ENCODE measurements at places on chromosomes 12 and 14.
A peak's percentile ranks its signal among the peaks of the same experiment; 100 is the strongest.

DNA sequence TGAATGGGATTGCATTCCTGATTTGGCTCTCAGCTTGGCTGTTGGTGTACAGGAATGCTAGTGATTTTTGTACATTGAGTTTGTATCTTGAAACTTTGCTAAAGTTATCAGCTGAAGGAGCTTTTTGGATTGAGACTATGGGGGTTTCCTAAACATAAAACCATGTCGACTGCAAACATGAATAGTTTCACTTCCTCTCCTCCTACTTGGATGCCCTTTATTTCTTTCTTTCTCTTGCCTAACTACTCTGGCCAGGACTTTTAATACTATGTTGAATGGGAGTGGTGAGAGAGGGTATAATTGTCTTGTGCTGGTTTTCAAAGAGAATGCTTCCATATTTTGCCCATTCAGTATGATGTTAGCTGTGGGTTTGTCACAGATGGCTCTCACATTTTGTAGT lies 141.5 kb downstream of the CEP83 start:
- no peak for DNase-seq

GRCh38 chr14:75977582-75977943 lies 4.2 kb downstream of the TGFB3 start:
- DNase-seq = no peak

- DNase-seq = no peak
Measured at GRCh38 chr14:53367644-53368026, 214.5 kb upstream of the DDHD1 start.

DNA sequence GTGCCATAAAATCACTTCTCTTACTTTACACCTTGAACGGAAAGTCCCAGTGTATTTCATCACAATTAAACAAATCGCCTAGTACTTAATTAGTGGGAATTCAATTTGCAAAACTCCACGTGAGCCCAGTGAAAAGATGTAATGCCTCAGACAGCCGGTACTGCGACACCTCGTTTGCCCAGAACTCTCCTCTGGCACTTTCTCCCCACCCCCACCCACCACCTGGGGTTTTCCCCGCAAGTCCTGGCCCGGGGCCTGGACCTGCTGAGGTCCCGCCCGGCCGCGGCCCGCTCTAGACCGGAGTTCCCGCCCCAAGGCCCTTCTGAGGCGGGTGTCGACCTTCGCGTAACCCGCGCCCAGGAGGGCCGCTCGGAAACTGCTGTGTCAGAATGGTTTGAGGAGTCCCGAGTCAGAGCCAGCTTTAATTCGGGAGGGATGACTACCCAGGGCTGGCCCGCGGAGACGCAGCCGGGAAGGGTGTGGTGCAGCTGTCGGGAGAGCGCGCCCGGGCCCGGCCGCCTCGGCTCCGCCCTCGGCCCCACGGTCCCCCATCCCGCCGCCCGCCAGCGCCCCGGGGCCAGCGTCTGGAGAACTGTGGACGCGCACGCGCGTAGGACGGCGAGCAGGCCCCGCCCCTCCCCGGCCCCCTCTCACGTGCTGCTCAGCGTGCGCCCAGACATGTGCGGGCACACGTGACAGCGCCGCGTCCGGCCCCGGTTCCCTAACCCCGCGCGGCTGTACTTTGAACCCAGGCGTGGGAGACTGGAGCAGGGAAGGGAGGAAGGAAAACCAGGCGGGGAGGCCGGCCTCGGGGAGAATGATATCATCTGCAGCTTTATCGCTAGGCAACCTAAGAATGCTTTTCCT lies 10.8 kb downstream of the BHLHE41 start:
- peak; percentile 58 for DNase-seq

GRCh38 chr12:111635524-111635923 lies 36.4 kb upstream of the ATXN2 start:
- no peak for DNase-seq

DNA sequence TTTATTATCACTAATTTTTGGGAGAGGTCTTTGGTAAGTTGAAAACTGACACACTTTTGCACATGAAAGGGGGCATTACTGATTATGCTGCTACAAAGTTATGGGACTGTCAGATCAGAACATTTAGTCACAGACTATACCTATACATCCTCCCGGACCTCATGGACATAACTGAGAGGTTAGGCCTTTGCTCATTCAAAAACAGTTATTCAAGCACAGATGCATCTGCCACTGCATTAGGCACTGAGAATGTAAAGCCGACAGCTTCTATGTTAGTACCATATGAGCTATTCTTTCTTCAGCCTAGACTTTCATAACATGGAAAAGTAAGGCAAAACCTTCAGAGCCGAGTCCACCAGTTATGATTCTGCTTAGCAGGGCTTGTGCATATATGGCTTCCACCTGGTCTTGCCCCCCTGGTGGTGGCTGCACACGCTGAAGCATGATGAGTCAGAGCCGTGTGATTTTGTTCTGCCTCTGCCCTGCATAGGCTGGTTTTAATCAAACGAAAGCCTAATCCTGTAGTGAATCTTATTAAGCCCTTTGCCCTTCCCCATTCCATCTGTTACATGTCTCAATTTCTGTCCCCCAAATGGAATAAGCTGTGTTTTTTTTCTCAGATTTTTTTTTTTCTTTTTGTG lies 21.8 kb upstream of the RNU6-8 start:
- DNase-seq = no peak

- DNase-seq = no peak
Measured at GRCh38 chr14:22846811-22847307, 10.5 kb downstream of the MMP14 start.

DNA sequence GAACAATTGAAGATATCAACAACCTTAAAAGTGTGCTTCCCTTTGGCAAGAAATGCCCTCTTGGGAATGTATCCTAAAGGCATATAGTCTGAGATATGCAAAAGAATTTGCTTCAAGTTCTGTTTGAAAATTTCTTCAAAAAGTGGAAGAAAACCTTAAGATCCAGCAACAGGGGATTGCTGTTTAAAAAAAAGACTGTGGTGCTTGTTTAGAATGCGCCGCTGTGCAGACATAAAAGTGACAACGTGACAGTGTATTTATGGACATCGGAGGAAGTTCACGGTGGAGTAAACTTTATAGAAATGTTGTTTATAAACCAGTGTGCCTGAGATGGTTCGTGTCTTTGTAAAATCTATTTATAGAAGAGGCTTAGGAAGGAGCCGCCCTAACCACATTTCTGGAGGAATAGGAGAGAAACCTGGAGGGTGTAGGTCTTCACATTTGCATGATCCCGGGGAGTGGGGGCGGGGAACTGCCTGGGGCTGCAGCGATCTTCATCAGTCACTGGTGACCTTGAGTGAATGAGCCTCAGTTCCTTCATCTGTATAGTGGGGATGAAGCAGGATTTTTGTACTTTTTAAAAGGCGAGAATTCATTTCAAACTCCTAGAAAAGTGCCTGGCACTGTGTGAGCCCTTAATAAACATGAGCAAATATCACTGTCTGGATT lies 27.5 kb downstream of the ADGRD1 start:
- DNase-seq = no peak

DNA sequence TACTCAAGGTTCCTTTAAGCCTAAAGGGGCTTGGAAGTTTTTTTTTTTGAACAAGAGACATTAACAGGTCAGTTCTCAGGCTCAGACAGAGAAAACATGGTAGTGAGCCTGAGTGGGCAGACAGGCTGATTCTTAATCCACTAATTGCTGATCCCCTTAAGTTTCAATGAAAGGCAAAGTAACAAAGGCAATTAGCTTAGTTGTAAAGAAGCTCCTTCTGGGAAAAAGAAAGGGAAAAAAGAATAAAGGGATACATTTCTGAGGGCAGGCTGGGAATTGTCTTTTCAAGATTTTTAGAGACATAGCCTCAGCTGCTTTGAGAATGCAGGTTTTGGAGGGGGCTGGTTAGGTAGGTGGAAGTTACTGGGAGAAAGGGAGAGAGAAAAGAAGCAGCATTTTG lies 133.8 kb downstream of the CFAP54 start:
- no peak for DNase-seq

GRCh38 chr14:72315714-72316113 lies 383.5 kb downstream of the RGS6 start:
- DNase-seq = no peak

GRCh38 chr12:100867639-100868393 lies 73.2 kb downstream of the ANO4 start:
- no peak for DNase-seq

DNA sequence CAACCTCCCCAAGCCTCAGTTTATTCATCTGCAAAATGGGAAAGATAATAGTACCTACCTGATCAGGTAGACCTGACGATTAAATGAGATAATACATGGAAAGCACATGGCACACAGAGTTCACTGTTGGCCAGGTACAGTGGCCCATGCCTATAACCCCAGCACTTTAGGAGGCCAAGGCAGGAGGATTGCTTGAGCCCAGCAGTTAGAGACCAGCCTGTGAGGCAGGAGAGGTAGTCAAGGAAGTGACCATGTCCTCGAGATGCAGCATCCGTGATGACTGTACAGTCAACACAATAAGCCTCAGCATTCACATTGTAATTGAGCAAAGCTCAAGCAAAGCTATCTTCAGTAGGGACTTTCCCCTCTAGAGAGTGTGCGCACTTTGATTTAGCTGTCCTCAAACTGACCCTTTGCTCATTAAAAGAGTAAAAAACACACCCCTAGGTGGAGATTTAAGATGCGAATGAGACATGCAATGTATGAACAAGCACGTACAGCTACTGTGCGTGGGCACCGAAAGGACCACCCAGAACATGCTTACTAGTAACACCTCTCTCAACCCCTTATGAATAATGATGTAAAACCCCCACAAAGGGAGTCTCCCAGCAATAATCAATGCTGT lies 9.9 kb downstream of the ISCU start:
- DNase-seq = no peak

DNA sequence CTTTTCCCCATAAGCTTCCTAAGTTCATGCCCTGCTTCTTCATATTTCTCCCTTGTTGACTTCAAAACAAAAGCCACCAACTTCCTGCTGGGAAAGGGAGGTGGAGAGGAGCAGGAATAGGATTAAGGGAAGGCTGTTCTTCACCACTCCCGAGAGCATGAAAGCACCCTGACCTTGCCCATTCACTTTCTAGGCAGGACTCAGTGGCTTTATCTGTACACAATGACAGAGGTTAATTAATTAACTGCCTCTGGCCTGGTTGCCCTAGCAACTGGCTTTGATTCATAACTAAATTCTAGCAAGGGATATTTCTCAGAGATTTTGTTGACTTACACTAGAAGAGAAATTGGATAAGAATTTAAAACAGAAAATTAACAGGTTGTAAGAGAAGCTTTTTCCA lies 396.8 kb downstream of the RPS29 start:
- DNase-seq = no peak

- DNase-seq = no peak
Measured at GRCh38 chr14:101173698-101174521, 270.4 kb upstream of the RTL1 start.

DNA sequence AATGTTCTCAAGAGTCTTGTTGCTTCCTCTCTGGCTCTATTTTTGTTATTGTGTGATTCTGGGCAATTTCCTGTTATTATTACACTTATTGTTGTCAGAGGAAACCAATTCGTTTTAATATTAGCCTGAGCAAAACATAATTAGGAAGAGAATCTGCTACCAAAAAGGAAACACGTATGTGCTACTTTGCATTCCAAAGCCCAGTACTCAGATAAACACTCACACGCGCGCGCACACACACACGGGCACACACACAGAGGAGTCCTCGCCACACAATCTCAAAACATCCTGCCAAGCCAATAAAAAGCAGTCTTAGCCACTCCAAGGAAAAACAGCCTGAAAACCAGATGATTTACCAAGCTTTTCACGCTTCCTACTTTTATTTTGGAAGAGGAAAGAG lies 400.7 kb downstream of the NUAK1 start:
- DNase-seq = no peak

- no peak for DNase-seq
Measured at GRCh38 chr12:108181095-108181454, 52.0 kb downstream of the WSCD2 start.

DNA sequence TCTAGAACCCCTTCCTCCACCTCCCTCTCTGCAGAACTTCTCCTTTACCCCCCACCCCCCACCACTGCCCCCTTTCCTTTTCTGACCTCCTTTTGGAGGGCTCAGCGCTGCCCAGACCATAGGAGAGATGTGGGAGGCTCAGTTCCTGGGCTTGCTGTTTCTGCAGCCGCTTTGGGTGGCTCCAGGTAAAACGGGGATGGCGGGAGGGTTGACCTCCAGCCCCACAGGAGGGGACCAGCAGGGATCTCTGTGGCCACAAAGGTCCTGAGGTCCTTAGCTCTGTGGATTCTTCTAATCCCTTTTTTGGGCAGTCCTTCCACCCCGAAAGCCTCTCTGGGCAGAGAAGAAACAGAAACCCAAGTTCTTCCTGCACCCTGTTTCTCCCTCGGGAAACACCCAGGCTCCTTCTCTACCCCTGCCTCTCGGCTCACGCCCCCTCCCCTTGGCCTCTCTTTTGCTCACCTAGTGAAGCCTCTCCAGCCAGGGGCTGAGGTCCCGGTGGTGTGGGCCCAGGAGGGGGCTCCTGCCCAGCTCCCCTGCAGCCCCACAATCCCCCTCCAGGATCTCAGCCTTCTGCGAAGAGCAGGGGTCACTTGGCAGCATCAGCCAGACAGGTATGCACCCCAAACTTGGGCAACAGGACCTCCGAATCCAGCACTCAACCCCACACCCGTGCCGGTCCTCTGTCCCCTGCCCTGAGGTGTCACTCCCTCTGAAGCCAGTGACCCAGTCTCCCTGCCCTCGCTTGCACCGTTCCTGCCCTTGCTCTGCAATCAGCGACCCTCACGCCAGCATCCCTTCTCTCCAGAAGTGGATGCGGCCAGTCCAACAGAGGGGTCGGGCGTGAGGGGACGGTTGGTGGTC lies 638 bp downstream of the LAG3 start:
- DNase-seq = no peak

- peak; percentile 11 for DNase-seq
Measured at GRCh38 chr12:54991161-54991990, 6.8 kb upstream of the TESPA1 start.

All from activated T-cell treated with anti-CD3 and anti-CD28 coated beads for 1 hour (primary cell).